Panc1 (cell line): ENCODE measurements at places on chromosomes 2 and 18.

- DNase-seq = no peak
Observed at GRCh38 chr2:166494140-166494624, at the start of gene SCN7A. SCN7A (minus strand) TSS chr2:166494249; CDS start chr2:166477696, 16,553 bp downstream.

- no peak for DNase-seq
Observed at GRCh38 chr18:41690332-41691127, 264.5 kb upstream of the PIK3C3 start.

DNA sequence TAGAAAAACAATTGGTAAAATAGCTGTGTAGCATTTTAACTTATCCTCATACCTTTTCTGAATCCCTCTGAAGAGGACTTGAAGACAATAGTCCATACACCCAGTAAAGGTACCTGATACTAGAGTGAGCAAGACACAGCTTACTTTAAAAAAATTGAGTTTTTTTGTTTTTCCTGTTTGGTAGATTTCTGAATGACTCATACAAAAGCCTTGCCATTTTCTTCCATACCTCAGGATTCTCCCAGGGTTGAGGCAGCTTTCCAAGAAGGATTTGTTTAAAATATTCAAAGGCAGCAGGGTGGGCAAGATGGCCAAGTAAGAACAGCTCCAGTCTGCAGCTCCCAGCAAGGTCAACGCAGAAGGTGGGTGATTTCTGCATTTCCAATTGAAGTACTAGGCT lies 551.0 kb upstream of the LRATD1 start:
- no peak for DNase-seq

- no peak for DNase-seq
Observed at GRCh38 chr2:133418671-133419070, 149.6 kb downstream of the NCKAP5 start.

GRCh38 chr2:162184821-162185450 lies 32.9 kb upstream of the GCG start:
- DNase-seq = no peak

- DNase-seq = no peak
Observed at GRCh38 chr2:26940001-26940400, 30.4 kb upstream of the MAPRE3 start.

DNA sequence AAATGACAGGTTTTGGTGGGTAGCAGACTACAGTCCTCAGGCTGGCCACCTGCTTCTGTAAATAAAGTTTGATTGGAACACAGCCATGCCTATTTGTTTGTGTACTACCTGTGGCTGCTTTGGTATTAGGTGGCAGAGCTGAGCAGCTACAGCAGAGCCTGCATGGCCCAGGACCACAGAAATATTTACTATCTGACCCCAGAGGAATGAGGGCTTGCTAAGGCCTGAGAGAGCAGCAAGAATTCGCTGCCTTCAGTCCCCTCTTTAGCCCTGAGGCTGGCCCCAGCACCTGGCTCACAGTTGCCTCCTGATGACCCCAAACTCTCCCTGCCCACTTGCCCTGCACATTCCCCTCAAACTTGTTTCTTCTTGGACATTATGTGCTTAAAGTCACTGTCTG lies 32.5 kb downstream of the POLR1A start:
- DNase-seq = no peak

GRCh38 chr2:55159037-55159651 lies 72.9 kb downstream of the CLHC1 start:
- no peak for DNase-seq

DNA sequence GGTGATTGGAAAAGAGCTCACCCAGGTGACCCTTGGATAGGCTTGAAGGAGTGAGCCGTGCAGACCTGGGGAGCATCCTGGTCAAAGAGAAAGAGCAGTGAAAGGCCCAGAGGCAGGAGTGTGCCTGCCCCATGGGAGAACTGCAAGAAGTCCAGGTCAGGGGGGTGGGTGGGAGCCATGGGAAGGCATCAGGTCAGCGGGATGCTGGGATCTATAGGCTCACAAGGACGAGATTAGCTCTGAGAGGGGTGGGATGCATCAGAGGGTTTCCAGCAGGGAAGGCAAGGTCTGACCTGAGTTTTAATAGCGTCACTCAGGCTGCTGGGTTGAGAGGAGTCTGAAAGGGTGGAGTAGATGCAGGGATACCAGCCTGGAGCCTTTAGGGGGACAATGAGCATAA lies 158.6 kb downstream of the SMAD7 start:
- no peak for DNase-seq

DNA sequence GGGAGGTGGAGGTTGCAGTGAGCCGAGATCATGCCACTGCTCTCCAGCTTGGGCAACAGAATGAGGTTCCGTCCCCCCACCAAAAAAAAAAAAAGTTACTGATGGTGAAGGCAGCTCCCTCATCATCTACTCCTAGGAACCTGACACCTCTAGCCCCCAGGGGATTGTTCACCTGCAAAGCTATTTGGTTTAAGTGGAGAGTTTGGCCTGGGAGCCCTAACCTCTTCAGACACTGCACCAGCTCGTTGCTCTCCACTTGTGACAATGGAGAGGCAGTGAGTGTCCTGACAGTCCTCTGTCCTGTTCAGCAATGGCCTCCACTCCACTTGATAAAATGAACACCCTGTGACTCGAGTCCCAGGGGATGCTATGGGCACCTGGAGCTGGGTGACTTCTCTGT lies 43.5 kb downstream of the ATP6V1C2 start:
- DNase-seq = no peak

DNA sequence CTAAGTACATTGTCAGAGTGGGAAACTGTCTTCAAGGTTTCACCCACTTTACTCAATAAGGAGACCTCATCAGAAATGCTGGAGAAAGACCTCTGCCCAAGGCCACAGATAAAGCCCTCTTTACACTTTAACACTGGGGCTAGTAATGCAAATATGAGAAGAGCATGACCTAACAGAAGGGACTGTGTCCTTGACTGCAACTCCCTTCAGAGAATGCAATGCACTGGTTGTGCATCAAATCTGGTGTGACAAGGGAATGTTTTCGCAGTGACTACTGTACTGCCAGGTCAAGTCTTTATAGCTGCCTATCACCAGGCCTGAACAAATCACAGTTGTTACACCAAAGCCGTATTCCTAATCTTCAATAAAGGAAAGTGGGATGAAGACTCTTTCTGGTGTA lies 28.6 kb downstream of the CDH19 start:
- no peak for DNase-seq

DNA sequence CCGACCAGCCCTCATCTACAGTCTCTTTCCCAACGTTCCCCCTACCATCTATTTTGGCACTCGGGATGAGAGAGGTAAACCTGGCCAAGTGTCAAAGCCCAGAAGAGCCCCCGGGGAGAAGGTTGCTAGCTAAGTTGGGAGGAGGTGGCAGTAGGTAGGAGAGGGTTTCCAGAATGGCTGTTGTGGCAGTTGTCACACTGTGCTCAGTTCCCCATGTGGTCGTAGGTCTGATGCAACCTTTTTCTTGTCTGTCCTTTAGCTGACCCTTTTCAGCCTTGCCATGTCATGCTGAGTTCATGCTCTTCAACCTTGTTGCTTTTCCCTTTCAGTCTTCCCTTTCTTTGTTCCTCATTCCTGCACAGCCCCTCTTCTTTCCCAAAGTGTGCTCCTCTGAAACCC lies 34.5 kb downstream of the TTLL4 start:
- no peak for DNase-seq

- DNase-seq = no peak
Observed at GRCh38 chr18:907115-907884, 2.6 kb downstream of the ADCYAP1 start.

- DNase-seq = no peak
Observed at GRCh38 chr2:37570773-37571586, 100.5 kb downstream of the CDC42EP3 start.

- no peak for DNase-seq
Observed at GRCh38 chr18:48795696-48796095, 155.1 kb downstream of the SMAD7 start.
